Activated CD4-positive, alpha-beta T cell treated with anti-CD3 and anti-CD28 coated beads for 1 hour (primary cell): ENCODE measurements at places on chromosomes 3 and 15.

DNA sequence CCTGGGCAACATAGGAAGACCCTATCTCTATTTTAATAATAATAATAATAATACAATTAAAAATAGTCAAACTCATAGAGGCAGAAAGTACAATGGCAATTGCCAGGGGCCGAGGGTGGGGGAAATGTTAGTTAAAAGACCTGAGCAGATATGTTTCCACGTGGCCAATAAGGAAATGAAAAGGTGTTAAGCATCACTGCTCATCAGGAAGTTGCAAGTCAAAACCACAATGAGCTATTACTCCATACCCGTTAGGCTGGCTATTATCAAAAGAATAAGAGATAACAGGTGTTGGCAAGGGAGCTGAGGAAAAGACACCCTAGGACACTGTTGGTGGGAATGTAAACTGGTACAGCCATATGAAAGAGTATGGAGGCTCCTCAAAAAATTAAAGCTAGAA is 60.4 kb upstream of the PRSS50 start:
- DNase-seq: no peak

- DNase-seq: peak; percentile 23
Measured at GRCh38 chr15:85618956-85619491, 175.7 kb downstream of the KLHL25 start.

- no peak for DNase-seq
Measured at GRCh38 chr15:88995449-88995848, 82.3 kb upstream of the MFGE8 start.

DNA sequence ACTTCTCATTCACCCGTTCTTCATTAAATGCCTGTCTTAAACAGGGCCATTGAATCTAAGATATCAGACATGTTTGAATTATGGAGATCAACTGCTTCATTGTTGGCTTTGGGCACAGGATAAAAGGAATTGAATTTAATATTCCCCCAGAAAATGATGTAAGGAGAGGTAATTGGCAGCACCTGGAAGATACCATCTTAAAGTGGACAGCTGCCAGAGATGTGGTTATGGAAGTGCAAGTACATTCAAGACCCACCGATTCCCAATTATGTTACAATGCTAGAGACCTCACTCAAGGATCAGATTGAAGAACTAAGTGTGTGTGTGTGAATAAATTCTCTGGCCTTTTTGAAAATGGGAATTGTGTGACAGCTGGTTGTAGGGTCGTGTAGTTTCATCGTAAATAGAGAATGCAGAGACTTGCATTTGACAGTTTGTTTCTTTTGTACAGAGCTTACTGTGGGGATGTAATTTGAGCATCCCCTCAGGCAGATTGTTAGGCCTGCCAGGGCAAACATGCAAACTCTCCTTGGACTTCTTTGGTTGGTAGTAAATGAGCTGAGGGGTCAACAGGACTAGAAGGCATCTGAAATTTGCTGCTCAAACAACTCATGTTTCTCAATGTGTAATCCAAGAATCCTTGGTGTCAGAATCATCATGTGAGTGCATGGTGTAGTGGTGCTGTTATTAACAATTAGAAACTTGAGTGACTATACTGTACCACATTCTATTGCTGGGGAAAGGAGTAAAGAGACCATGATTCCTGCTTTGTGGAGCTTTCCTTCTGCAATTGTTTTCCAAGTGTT is 359.2 kb upstream of the THRB start:
- DNase-seq: no peak

DNA sequence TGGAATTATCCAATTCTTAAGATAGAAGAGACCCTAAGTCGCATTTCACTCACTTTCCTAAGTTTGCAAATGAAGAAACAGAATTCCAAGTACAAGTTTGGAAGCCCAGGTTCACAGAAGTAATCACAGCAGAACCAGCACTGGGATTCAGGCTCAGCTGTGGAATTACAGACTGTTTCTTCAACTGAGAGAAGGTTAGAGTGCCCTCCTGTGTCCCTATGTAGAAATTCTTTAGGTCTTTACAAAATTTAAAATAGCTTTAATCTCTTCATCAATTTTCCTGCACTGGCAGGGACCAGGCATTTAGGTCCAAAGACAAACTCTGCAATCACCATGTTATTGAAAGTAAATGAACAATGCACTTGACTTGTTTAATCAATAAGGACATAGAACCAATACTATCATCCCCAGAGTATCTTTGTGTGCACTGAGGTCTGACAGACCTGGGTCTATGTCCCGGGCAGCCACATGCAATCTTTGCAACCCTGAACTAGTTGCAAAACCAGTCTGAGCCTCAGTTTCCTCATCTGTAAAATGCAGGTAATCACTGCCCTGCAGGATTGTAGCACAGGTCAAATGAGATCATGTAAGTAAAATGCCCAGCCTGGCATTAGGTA is 96.3 kb upstream of the ZBED2 start:
- DNase-seq: no peak

DNA sequence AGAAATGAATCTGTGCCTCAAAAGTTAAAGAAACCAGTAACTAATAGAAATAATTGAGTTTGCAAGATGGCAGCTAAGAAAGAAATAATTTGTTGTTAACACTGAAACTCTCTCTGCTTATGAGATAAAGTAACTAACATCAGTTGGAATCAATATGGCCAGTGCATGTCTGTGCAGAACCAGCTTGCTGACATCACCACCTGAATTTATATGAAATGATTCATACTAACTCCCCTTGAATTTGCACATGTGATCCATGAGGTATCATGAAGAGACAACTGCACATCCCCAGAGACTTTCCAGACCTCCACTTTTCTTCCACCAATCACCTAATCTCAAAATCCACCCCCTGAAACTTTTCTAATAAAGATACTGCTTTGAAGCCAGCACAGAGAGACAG is 10.3 kb upstream of the SLC25A38 start:
- no peak for DNase-seq

DNA sequence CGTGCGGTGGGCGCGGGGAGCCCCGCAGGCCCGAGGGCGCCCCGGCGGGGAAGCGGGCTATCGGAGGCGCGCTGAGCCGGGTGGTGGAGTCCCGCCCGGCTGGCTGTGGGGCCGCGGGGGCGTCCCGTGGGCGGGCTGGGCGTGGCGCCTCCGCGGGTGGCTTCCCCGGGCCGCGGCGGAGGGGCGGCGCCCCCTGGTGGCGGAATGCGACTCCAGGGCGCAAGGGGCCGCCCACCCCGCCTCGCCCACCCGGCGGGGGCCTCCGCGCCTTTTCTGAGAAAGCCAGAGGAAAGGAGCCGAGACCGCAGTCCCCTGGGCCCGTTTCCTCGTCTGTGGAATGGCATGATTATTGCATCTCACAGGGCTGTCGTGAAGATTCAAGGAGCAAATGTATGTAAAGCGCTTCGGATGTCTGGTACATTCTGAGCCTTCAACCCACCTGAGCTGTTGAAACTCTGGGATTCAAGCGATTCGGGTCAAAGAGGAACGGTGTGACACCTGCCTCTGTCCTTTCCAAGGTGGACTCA is 31.9 kb upstream of the RAB6B start:
- DNase-seq: peak; percentile 71

DNA sequence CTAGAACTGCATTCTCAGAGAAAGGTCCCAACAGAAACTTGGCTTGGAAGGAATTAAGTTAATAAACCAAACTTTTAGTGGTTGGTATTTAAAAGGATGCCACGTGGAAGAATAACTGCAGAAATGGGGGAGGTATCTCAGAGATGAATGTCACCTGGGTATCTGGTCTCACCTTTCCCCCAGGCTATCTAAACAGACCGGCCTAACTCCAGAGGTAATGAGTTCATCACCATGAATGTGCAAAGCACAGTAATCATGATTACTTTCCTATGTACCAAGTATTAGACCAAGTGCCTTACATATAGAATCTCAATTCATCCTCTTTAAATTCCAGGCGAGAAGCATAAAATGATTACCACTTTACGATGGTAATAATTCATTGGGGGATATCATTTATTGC is 80.8 kb downstream of the FBN1 start:
- no peak for DNase-seq

DNA sequence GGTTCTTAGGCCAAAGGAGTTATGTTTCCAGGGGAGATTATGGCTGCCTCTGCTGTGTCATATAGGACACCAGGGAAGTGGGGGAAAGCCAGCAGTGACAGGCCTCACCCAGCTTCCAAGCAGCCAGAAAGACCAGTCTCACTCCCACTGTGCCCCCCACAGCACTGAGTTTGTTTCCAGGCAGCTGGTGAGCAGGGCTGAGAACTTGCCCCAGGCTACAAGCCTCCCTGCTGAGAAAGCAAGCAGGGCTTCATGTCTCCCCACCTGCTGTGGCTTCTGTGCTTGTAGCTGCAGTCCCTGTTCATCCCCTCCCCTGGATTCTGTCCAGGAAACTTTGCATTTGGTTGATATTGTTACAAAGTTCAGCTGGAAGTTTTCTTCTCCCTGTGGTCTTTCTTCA is 376.3 kb downstream of the PDCD6IP start:
- DNase-seq: no peak

DNA sequence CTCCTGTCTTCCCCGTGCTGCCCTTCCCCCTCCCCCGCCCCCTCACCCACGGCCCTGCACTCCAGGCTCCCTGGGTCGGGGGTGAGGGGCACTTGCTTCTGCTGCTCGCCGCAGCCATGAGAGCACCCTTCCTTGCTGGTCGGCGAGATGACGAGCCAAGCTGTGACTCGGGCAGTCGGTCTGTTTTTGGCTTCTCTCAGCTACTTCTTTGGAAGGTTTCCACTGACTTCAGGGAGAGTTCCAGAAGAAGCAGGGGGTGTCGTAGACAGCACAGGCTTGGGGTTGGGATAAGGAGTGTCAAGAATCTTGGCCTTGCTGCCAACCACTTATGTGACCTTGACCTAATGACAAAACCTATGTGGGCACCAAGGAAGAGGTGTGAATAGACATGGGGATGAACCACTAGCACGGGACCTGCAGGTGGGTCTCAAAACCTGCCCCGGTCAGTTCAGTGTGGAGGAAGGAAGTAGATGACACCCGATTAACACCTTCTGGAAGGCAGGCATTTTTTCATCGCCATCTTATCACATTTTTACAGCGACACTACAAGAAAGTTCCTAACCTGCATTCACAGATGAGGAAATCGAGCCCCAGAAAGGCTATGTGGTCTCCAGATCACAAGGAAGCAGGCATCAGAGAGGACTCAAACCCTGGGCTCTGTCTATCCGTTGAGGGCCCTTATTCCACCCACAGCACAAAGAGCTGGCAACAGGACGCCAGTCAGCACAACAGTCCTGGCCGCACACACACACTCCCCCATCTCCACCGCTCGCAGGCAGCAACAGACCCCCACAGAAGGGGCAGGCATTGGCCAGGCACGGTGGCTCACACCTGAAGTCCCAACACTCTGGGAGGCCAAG is 120.9 kb downstream of the LIPC start:
- no peak for DNase-seq

- DNase-seq: no peak
Measured at GRCh38 chr3:149886957-149887356, 73.9 kb downstream of the RNF13 start.

DNA sequence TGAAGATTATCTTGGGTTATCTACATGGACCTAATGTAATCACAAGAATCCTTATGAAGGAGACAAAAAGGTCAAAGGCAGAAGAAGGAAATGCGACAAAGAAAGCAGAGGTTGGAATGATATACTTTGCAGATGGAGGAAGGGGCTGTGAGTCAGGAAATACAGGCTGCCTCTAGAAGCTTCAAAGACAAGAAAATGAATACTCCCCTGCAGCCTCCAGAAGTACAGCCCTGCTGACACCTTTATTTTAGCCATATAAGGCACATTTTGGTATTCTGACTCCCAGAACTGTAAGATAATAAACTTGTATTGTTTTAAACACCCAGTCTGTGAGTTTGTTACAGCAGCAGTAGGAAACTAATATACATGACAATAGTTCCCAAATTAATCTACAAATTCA is 58.6 kb downstream of the SIDT1 start:
- DNase-seq: no peak

DNA sequence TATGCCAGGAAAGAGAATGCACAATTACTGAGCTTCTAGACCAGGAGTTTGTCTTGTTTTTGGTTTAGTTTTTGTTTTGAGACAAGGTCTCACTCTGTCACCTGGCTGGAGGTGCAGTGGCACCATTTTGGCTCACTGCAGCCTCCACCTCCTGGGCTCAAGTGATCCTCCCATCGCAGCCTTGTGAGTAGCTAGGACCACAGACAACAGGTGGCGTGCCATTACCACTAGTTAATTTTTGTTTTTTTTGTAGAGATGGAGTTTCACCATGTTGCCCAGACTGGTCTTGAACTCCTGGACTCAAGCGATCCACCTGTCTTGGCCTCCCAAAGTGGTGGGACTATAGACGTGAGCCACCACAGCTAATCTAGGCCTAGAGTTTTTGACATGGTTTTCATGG is 104.4 kb upstream of the CCDC54 start:
- no peak for DNase-seq

GRCh38 chr3:56806407-56806806 is 4.7 kb upstream of the ARHGEF3 start:
- no peak for DNase-seq

GRCh38 chr3:30492322-30493192 is 113.8 kb upstream of the TGFBR2 start:
- no peak for DNase-seq

DNA sequence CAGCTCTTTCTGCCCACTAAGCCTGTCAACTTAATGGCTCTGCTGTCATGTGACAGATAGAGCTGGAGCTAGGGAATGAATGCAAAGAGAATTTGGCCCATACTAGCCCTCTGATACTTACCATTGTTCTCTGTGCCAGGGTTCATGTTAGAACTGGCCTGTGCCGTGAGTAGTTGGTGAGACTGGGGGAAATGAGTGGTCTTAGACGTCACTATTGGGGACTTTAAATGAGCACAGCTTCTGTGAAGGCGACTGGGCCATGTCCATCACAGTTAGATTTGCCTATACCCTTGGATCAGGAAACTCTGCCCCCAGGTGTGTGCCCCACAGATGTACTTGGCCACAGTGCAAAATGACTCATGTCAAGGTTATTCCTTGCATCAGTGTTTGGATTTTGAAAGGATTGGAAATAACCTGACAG is 124.9 kb downstream of the PTPRG start:
- DNase-seq: no peak

GRCh38 chr3:46895204-46895660 is 17.7 kb downstream of the PTH1R start:
- peak; percentile 67 for DNase-seq

- no peak for DNase-seq
Measured at GRCh38 chr15:79496838-79497237, 64.7 kb downstream of the MINAR1 start.

- no peak for DNase-seq
Measured at GRCh38 chr15:89034305-89034704, 54.0 kb upstream of the ABHD2 start.

DNA sequence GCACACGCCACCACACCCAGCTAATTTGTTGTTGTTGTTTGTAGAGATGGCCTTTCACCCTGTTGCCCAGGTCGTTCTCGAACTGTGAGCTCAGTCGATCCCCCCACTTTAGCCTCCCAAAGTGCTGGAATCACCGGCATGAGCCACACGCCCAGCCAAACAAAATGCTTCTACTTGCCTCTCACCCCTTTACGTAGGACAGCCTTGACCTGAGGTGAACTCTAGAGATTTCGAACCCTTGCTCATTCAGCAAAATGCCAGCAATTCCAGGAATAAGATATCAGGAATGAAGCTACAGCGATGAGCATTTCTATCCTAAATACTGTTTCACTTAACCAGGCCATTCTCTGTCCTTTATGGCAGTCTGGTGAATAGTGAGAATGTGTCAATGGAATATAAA is 135.0 kb downstream of the LRRK1 start:
- DNase-seq: no peak

- no peak for DNase-seq
Measured at GRCh38 chr3:63333815-63334214, 55.7 kb downstream of the SYNPR start.
